SW 1271 (cell line): ENCODE measurements at places on chromosomes 11 and 22.

DNA sequence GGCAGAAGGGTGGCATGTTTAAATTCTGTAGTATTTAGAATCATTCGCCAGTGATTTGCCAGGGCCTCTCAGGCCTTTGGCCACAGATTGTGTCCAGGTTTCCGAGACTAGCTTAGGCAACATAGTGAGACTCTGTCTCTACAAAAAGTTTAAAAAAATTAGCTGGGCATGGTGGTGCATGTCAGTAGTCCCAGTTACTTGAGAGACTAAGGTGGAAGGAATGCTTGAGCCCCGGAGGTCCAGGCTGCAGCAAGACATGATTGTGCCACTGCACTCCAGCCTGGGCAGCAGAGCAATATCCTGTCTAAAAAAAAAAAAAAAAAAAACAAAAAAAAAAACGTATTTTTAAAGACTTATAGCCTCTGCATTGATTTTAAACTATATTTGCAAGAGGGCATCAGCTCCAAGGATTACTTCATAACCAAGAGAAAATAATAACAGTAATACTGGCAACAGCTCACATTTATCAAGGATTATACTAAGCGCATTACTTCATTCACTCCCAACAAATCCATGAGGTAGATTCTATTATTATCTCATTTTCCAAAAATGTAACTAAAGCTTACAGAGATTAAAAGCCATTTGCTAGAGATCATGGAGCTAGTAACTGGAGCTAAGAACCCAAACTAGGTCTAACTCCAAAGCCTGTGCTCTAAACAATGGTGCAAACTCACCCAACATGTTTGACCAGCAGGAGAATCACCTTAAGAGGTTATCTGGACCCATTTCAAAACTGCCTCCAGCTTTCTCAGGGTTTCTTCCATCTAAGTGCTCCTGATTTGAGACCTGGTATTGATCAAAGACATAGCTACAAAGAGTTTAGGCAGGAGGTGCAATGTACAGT lies 32.6 kb upstream of the SLC6A5 start:
- no peak for DNase-seq

GRCh38 chr22:48739348-48740085 lies 1088.2 kb downstream of the BRD1 start:
- DNase-seq, result no peak

- no peak for DNase-seq
Measured at GRCh38 chr22:30712094-30712493, 17.4 kb downstream of the OSBP2 start.

DNA sequence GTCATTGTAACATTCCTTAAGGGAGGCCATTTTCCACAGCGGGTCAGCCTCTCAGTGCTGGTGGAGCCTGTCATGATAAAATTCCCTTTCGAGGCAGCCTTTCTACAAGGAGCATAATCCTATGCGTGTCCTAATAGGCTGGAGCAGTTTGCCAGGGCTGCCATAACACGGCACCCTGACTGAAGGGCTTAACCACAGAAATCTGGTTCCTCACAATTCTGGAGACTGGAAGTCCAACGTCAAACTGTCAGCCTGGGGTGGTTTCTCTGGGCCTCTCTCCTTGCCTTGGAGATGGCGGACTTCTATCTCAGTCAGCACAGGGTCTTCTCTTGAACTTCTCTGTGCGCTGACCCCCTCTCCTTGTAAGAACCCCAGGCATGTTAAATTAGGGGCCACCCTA lies 1.4 kb upstream of the RGL4 start:
- no peak for DNase-seq

DNA sequence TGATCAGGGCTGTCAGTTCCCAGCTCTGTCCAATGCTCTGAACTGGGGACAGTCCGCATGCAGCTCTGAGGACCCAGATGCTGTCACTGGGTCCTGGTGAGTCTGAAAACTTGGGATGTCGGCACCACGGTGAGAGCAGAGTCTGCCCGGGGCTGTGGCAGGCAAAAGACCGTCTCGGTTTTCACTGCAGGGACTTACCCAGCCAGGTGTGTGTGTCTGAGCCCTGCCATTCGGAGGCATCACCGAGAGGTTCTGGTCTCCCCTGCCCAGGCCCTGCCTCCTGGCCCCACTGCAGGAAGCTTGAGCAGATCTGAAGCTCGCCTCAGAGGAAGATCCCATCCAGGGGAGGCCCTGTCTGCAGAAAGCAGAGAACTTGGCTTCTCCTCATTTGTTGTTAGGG lies 5.2 kb downstream of the TP53AIP1 start:
- DNase-seq, result no peak
